ENCODE measurements at places on chromosomes 5 and 9.

DNA sequence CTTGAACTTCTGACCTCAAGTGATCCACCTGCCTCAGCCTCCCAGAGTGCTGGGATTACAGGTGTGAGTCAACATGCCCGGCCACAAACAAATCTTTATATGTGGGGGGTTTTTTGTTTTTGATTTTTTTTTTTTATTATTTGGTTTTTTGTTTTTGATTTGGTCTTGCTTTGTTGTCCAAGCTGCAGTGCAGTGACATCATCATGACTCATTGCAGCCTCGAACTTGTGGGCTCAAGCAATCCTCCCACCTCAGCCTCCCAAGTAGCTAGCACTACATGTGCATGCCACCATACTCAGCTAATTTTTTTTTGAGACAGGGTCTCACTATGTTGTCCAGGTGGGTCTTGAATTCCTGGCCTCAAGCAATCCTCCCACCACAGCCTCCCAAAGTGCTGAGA is 42.4 kb downstream of the ALDH7A1 start:
- no peak for DNase-seq

GRCh38 chr9:14993061-14993800 is 83.0 kb upstream of the FREM1 start:
- peak; percentile 93 for DNase-seq

DNA sequence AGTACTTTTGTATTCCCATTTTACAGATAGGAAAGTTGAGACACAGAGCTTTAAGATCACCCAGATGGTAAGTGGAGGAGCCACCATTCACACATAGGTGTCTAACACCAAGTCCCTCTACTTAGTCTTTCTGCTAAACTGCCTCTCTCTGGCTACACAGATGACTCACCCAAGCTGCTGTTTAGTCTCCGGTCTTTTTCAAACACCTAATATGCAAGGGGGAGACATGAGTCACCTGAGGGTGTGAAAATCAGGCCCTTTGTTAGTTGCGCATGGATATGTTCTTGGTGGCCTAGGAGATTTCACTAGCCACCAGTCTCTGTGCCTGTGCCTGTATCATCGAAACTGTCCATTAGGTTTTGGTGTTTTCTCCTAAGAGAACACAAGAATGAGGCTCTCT is 117.8 kb downstream of the MAST4 start:
- no peak for DNase-seq

DNA sequence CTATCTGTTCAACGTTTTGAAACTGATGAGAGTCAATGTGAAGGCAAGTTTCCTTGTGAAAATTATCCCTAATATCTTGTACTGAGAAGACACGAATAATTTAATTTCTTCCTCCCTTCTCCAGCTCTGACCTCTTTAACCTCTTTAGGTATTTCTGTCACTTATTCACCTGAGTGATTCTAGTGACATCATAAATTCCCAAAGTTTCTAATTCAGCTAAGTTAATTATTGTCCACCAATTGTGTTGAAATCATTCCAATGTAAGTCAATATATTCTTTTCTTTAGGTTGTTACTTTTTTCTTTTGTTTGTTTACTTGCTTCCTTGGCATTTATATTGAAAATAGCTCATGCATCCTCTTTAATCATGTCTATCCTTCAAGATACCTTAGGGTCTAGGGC is 143.8 kb downstream of the PAPPA start:
- no peak for DNase-seq

GRCh38 chr5:149094996-149095395 is 32.1 kb upstream of the SH3TC2 start:
- DNase-seq: no peak

DNA sequence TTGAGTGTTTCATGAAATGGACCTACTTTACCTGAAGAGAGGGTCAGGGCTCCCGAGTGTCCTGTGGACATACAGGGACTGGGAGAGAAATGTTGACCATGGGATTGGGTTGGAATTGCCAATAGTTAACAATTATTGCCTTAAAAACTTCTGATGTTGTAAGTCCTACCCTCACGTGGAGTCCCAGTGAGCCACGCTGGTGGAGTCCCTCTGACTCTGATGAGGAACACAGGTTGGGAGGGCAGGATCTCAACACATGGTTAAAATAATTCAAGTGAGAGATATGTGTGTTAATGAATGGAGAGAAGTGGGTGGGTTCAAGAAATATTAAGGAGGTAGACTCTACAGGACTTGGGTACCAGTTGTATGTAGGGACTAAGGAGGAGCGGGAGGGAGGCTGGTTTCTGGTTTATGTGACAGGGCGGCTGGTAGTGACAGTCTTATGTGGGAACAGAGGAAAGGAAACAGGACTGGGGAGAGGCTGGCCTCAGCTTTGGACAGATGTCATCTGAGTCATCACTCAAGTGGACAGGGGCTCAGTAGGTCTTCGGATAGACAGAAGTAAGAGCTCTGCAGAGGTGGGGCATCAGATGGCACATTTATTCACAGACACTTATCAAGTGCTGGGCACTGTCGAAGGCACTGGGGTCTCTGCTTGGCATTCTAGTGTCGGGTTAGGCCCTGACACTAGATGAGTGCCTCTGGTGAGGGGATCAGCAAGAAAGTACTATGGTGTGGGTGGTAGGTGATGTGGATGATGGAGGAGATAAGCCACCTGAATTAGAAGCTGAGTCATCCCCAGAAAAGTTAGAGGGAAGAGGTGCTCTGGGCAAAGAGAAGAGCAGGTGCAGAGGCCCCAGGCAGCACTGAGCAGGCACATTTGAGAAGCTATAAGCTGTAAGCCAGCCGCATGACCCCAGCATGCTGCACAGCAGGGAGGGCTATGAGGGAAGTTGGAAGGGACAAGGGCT is 27.2 kb downstream of the MAML1 start:
- DNase-seq: peak; percentile 35

GRCh38 chr9:107373809-107374208 is 90.7 kb downstream of the RAD23B start:
- DNase-seq: no peak

DNA sequence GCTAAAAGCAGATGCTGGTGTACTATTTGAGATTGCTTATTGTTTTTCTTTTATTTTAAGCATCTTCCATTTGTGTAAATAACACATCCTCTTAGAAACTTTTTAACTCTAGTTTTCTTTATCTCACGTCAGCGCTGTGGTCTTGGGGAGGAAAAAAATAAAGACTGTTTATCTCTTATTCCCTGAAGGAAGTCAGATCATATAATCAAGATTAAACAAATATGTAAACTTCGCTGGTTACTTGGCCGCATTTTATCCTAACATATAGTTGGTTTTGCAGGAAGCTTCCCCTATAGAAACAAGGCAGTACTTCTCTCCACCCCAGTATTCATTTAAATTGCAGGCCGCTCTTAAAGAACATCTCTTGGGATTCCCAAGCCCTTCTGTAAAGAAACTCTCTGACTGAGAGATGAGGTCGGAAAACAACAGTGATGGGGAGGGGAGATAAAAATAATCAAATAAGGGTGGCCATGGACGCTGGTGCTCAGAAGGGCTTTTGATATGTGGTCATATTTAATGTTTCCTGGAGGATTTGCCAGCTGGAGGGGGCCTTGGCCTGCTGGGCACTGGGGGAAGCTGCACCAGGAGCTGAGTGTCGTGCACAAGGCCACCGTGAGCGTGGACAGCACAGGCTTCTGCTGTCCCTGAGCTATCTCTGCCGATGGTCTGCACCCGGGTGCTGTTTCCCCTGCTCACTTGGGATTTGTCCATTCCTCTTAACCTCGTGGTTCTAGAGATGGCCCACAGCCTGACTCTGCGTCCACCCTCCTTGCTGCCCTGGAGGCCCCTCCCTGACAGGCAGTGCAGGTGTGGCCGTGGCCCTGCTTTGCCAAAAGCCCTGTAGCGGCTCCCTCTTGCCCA is 23.8 kb downstream of the NEURL1B start:
- no peak for DNase-seq

DNA sequence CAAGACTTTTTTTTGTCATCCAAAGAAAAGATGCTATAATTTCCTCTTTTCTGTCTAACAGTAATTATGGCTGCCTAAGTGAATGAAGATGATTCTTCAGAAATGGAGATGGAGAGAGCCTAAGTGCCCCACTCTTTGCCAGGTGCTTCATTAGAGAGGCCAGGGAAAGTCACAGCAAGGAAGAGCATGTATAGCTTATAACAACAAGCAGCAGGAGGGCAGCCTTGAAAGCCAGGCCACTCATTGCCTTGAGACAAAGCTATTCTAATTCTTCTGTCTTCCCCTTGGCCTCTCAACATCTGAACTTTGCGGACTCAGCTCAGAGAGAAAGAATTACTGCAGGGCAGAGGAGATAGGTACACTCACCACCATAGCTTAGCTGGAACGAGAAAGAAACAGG is 112.0 kb upstream of the ZNF366 start:
- no peak for DNase-seq

- DNase-seq: no peak
Observed at GRCh38 chr5:148306446-148306845, 5.8 kb upstream of the SPINK7 start.

GRCh38 chr5:9519537-9519936 is 26.3 kb downstream of the SEMA5A start:
- DNase-seq: peak; percentile 24

DNA sequence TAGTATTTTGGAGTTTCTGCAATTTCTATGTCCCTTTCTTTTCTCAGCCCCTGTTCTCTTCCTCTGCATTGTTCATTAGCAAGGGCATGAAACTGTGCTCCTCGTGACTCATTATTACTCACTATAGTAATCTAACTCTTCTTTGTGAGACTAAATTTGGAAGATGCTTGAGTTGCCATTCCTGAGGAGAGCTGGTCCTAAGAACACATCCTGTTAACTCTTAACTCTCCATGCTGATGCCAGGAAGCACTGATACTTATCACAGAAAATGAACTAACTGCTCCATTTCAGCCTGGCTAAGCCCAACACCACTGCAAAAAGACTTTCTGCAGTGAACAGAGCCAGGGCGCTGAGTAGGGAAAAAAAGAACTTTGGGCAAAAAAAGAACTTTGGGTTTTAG is 10.6 kb upstream of the CSNK1A1 start:
- no peak for DNase-seq

DNA sequence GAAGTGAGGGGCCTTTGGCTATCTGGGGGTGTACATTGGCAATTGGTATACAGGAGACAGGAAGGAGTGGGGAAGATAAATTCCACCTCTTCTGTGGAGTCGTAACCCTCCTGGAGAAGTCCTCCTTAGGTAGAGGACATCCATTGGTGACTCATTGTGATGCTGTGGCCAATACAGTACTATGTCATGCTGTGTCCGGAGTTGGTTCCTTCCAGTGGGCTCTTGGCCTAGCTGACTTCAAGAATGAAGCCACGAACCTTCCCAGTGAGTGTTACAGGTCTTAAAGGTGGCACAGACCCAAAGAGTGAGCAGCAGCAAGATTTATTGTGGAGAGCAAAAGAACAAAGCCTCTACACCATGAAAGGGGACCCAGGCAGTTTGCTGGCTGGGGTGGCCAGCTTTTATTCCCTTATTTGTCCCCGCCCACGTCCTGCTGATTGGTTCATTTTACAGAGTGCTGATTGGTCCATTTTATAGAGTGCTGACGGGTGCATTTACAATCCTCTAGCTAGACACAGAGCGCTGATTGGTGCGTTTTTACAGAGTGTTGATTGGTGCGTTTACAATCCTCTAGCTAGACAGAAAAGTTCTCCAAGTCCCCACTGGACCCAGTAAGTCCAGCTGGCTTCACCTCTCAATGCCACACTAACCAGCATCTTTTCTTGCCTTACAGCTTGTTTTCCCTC is 37.3 kb upstream of the FBP1 start:
- DNase-seq: no peak

- no peak for DNase-seq
Observed at GRCh38 chr9:27590651-27591050, 17.4 kb upstream of the C9orf72 start.

DNA sequence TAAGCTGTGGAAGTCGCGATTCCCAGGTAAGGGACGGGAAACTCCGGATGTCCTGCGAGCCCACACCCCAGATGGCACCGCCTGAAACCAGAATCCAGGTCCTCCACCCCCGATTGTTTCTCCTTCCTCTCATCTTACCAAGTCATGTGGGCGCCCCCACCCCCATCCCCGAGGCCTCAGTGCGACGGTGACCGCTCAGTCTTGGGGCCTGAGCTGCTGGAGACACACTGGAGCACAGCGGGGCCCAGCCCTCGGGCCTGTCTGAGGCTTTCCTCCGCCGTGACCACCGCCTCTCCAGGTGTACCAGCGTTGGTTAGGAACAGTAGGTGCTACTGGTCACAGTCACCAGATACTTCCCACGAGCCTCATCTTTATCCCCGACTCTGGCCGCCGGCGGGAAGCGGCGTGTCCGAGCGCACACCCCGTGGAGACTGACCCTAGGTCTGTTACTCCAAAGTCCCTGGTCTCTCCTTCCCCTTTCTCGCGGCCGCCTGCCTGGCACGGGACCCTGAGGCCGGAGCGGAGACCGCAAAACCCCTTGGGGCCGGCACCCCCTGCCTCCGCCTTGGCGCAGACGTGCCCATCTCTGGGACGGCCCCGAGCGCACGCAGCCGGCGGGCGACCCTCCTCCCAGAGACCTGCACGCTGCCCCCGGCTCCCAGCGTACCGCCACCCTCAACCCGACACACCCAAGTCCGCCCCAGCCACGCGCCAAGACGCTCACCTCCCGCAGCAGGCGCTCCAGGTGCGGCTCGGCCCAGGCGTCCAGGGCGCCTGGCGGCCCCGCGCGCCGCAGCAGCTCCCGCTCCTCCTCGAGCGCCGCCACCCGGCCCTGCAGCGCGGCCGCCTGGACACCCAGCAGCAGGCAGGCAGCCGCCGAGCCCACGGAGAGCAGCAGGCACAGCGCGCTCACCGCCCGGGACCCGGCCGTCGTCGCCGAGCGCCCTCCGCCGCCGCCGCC is 733 bp downstream of the COL23A1 start:
- DNase-seq: peak; percentile 68

GRCh38 chr5:91386120-91386519 is 3.0 kb upstream of the ARRDC3 start:
- no peak for DNase-seq

DNA sequence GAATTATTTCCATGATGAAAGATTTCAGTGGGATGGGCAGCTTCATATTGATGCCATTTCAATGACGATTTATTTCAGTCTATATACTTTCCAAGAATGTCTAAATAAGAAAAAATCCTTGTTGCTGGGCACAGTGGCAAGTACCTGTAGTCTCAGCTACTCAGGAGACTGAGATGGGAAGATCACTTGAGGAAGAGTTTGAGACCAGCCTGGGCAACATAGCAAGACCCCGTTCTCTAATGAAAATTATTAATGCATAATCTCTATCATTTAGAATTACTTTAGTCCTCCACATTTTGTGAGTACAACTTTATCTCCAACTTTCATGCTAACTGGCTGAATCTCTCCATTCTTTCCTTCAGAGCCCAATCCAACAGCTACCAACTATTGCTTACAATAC is 52.5 kb downstream of the PTBP3 start:
- no peak for DNase-seq

DNA sequence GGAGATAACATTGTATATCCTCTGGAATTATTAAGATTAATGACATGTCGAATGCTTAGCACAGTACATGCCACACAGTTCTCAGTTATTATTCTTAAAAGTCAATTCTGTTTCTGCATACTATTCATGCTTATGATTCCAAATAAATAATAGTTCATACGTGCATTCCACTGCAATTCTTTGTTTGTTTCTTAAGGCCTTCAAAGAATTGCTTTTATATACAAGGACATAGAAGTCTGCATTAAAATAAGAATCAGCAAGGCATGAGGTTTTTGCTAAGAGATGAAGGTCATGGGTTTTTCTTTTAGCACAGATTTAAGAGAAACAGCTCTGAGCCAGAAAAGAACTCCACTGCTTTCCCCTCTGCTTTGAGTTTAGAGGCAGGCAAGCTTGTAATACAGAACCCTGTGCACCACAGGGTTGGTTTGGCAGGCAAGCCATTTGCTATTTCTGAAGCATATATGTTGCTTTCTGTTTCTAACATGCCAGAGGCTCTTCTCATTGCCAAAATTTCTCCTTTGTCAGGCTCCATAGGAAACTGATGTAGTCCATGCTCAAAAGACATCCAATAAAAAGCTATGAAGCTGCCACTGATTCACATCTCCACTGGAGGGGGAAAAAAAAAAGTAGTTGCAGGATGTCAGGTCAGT is 420.6 kb upstream of the TYRP1 start:
- no peak for DNase-seq
